Kidney epithelial cell (primary cell): ENCODE measurements at places on chromosomes 7 and 10. TPM values are rescaled to one million over a fixed set of nuclear protein-coding genes. Genes with fewer than 3 reads are reported as not detected.

STRIP2 gene
- total RNA-seq, result 2.3 and 3.5 TPM in 2 replicates

TMEM225B gene
- total RNA-seq, result 0.27 TPM in 1 of 2 replicates, not detected in the other

SFRP5 gene
- total RNA-seq, result not detected in 2 replicates

ALOX5 gene
- total RNA-seq, result 18.7 and 23.0 TPM in 2 replicates

SPDYE2 gene
- not detected in 2 replicates for total RNA-seq

- DNase-seq, result no peak
Measured at GRCh38 chr10:131439705-131440104, 128.2 kb upstream of the TCERG1L start.

- peak; percentile 75 for DNase-seq
Measured at GRCh38 chr7:94375691-94376090, 19.0 kb upstream of the COL1A2 start.

DNA sequence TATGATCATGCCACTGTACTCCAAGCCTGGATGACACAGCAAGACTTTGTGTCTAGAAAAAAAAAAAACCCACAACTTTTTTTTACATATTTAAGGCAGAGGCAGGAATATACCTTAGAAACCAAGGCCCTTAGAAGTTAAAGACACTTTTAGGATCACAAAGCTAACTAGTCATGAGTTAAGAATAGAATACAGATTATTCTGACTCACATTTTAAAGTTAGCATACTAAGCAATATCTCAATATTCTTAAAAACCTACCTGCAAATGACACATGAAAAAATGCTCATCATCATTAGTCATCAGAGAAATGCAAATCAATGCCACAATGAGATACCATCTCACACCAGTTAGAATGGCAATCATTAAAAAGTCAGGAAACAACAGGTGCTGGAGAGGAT lies 177.7 kb downstream of the CHCHD3 start:
- no peak for DNase-seq

GRCh38 chr7:5363729-5364128 lies 59.9 kb downstream of the TNRC18 start:
- DNase-seq, result no peak

RTKN2 gene
- 6.7 and 8.8 TPM in 2 replicates for total RNA-seq
